ENCODE measurements at places on chromosomes 16 and 17.

- DNase-seq: peak; percentile 66
Observed at GRCh38 chr17:50297407-50297865, 23.2 kb downstream of the TMEM92 start.

DNA sequence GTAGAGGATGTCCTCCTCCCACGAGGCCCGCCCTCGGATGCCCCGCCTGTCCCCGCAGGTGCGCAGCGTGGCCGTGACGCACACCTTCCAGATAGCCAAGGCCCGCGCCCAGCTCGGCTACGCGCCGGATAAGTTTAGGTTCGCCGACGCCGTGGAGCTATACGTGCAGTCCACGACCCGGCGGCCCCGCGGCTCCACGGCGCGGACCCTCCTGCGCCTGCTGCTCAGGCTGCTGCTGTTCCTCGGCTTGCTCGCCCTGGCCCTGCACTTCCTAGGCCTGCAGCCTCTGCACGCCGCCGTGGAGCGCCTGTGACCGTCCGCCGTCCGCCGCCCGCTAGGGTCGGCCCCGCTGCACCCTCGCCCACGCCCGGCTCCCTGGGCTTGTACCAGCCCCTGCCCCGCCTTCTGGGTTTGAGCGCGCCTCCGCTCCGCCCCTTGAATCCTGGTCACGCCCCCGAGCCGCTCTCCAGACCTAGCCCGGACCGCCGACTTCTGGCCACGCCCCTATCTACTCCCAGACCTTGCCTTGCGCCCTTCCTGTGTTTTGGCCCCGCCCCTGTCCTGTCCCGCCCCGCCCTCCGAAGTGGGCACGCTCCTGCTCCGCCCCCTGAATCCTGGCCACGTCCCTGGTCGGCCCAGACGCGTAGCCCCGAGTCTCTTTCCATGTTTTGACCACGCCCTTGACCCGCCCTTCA is 15.8 kb upstream of the EEF2K start:
- peak; percentile 89 for DNase-seq

DNA sequence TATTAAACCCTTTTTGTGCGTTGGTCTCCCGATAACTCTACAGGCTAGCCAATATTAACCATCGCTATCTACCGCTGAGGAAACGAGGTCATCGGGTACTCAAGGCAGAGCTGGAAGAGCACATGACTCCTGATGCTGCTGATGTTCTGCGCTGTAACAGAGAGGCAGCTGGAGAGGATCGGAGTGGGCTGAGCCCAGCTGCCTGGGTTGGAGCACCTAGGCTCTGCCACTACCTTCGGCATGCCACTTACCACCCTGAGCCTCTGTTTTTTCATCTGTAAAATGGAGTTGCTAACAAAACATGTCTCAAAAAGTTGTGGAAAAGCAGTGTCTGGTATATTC is 432 bp upstream of the SLC46A1 start:
- DNase-seq: no peak

DNA sequence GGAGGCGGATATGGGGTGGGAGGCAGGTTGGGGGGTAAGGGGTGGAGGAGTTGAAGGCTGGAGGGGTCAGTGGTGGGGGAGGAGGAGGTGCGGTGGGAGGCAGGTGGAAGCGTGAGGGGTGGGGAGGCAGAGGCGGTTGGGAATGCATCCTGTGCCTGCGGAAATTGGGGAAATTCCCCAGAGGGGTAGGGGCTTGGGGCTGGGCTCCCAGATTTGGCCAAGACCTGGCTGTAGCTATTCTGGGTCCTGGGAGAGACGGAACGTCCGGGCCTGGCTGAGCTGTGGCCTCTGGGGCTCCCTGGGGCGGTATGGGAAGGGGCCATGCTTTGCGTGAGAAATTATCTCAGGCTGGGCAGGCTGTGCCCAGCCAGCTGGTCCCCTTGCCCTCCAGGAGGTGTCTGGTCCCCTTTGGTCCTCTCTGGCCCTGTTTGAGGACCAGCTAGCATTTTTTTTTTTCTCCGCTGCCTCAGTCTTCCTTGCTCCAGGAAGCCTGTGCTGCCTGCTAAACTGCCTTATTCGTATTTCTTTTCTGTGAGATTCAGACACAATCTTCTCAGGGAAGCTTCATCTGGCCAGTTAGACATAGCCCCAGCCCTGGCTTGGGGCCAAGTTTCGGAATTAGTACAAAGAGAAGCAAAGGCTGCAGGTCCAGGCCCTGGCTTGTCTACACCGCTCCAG is 7.3 kb upstream of the TRPV2 start:
- no peak for DNase-seq

GRCh38 chr16:82094942-82095540 is 60.0 kb downstream of the HSD17B2 start:
- DNase-seq: no peak

DNA sequence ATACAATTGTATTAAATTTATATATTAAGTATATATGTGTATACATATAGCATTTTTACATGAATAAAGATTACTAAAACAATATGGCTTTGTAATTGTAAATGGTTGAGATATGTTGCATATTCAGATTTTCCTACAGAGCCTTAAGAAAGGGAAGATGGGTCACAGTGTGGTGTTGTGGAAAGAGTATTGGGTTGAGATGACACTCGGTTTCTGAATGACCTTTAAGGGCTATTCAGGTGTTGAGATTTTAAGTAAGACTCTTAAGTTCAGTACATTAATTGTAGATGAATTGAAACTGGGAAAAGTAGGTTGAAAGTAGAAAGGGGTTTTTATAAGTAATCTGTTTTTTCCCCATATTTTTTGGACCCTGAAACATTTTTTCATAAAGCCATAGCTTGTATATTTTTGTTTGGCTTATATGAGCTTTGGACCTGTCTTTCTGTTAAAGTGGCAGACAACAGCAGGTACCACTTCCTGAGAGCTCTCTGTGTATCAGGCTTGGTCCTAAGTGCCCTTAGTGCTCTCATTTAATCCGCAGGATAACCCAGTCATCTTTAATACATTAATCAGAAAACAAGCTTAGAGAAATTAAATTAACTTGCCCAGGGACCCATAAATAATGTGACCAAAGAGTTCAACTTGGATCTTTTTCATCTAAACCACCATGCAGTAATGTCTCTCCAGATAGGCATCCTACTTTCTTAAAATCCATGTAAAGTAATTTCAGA is 48.5 kb upstream of the MRC2 start:
- no peak for DNase-seq

- no peak for DNase-seq
Observed at GRCh38 chr17:81684442-81684911, 666 bp downstream of the HGS start.

- no peak for DNase-seq
Observed at GRCh38 chr17:64202683-64203344, 60.2 kb downstream of the TEX2 start.

DNA sequence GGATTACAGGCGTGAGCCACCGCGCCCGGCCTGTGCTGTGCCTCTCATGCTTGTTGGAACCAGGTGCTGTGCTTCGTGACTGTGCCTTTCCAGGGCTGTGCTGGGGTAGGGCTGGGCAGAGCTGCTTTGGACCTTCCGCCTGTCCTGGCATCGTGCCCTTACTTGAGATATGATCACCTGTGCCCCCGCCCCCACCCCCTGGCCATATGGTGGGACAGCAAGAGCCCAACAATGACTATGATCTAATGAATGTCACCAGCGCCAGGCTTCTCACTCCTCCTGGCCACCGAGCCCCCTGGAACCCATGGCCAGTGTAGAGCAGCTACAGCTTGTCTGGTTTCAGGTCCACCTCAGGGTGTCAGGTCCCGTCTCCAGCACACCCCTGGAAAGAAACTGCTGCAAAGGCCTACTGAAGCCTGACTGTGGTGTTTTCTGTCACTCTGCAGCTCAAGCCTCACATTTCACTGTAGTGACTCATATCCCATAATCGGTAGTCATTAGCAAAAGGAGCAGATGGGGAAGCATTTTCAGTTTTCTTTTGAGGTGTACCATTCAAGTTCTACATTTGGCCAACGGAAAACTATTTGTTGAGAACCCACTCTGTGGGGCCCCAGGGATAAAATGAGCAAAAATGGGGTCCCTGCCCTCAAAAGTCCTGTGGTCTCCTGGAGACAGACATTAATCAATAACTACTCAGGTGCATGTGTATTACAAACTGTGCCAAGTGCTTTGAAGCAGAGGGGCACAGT is 22.1 kb downstream of the FCSK start:
- DNase-seq: no peak

DNA sequence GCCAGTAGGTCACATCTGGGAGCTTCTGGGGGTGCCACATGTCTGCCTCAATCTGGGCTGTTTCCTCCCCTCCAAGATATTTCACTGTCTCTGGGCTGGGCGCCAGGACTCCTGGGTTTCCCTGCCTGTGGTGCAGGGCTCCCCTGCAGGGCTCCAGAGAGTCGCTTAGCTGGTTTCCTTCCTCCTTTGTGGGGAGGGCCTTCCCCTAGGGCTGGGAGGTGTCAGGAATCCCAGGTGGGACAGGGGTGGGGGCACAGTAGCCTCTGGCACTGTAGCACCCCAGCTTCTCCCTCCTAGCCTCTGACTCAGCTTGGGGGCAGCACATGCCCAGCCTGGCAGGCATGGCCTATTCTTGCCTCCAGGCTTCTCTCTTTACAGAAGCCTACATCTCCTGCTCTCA is 2.6 kb downstream of the RARA start:
- no peak for DNase-seq

GRCh38 chr17:78458736-78459335 is 80.4 kb downstream of the PGS1 start:
- DNase-seq: no peak

DNA sequence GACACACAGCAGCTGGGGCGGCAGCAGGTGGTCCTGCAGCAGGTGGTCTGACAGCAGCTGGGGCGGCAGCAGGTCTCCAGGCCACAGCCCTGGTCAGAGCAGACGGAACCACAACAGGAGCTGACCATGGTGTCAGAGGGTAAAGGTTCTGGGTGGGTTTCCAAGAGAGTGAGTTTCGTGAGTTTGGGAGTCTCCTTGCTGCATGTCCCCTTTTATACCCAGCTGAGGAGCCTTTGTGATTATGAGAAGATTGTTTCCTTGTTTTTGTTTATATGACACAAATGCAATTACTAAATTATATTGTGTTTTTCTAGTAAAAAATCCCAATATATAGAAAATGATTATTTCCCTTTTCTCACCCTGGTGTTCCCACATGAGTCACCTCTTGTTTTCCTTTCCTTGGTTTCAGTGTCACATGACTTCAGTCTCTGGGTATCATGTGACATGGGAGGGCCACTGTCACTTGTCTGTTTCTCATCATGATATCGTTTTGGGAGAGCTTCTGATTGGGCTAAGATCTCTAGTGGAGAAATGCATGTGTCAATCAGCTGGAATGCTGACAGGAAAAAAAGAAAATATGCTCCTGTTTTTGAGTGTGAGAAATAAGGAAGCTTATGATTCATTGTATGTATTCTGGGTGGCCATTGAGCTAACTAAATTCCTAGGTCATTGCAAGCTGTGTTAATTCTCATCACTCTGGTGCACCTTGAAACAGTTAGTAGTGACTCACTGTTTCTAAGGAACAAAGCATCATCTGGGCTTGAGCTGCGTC is at the start of gene KRTAP4-6:
Gene KRTAP4-6, minus strand, starts transcription at position 185 of the 772 bp plus-strand sequence. Its CDS starts 57 bp downstream, at position 128.
- no peak for DNase-seq

DNA sequence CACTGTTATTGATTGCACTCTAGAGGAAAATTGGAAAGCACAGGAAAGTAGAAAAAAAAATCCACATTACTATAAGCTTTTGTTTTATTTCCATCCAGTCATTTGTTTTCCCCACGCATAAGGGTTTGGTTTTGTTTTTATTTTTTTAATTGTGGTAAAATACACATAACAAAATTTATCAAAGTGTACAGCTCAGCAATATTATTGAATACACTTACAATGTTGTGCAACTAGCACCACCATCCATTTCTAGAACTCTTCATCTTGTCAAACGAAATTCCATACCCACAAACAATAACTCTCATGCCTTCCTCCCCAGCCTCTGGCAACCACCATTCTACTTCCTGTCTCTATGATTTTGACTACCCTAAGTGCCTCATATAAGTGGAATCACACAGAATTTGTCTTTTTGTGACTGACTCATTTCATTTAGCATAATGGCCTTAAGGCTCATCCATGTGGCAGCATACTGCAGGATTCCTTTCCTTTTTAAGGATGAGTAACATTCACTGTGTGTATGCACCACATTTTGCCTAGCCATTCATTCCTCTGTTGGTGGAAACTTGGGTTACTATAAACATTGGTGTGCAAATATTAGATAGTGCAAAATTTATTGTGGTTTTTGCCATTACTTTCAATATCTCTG is 11.1 kb downstream of the SPPL2C start:
- no peak for DNase-seq

DNA sequence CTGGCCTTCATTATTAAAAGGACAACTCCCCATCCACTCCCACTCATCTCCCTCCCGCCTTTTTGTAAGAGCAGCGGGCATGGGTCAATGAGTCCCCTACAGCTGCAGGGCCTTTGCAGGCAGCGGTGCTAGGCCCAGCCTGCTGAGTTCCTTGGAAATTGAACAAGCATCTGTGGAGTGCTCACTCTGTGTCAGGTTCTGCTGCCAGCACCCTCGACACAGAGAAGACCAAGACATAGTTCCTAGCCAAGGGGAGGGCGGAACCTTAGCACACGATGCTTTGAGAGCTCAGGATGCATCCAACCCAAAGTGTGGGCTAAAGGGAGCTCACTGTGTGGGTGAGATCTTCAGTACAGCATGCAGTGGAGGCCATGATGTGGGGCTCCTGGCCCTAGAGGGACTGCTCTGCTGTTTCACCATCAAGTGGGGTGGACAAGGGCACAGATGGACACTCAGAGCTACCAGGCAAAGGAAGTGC is 27.6 kb downstream of the RMI2 start:
- DNase-seq: no peak

- DNase-seq: no peak
Observed at GRCh38 chr17:64087252-64088005, 42.5 kb downstream of the ERN1 start.

DNA sequence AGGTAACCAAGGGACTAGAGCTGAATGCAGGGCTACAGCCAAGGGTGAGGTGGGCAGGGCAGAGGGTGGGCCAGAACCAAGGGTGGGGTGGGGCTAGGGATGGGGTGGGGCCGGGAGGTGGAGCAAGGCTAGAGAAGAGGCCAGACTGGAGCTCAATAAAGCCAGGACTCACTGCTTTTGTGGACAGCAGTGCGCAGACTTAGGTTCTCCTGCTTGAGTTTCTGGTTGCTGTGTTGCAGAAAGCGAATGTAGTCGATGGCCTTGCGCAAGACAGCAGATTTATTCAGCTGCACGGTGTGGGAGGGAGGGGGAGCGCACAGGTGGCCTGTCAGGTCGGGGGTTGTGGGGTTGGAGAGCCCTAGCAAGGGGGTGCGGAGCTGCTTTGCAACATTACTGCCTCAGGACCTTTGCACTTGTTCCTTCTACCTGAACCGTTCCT is 18.7 kb downstream of the SREBF1 start:
- DNase-seq: no peak

Data from stimulated activated CD4-positive, alpha-beta T cell treated with anti-CD3 and anti-CD28 coated beads, Interleukin-15, amount 100 ng/mL, for 1 hour (primary cell).